ENCODE measurements at places on chromosomes 3 and 15.

GRCh38 chr3:50616003-50616769, 765 bp upstream of the MAPKAPK3 start:
- DNase-seq, result peak; percentile 80

DNA sequence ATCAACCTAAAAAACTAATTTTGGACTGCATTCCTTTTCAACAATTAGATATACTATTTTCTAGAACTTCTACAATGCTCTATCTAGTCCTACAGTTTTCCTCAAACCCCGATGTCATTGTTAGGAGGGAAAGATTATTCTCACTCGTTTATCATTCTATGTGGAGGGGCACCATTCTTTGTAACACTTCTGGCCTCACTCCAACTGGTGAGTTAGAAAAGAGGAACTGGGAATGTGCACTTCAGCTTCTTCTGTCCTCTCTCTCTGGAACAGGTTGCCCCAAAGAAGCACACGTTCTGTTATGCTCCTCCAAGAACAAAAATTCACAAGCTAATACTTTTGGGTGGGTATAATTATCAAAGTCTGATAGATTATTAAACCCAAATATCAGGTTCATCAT, 137.9 kb downstream of the UACA start:
- DNase-seq, result no peak

- no peak for DNase-seq
Measured at GRCh38 chr3:43782541-43782940, 91.8 kb downstream of the ABHD5 start.

DNA sequence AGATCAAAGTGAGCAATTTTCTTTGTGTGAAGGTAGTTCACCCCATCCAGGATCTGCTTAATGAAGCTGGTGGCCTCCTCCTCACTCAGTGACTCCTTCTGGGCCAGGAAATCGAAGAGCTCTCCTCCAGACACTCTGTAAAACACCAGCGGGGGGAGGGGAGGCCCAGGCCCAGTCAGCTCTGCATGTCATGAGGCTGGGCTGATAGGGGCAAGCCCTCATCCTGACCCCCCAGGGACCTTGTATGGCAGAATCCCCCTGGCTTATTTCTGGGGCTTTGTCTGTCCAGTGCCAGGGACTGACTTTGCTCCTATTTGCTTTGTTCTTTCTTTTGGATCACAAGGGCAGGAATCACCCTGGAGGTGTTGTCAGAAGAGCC, 74.9 kb downstream of the DAPK2 start:
- no peak for DNase-seq

- DNase-seq, result no peak
Measured at GRCh38 chr3:116669576-116669975, 40.0 kb upstream of the TUSC7 start.

- peak; percentile 83 for DNase-seq
Measured at GRCh38 chr15:66294157-66294931, 976 bp downstream of the DIS3L start.

- peak; percentile 47 for DNase-seq
Measured at GRCh38 chr3:125141596-125142419, 70.7 kb downstream of the SLC12A8 start.
